Fibroblast of villous mesenchyme (primary cell): ENCODE measurements at places on chromosomes 2 and 18. TPM values are rescaled to one million over a fixed set of nuclear protein-coding genes. Genes with fewer than 3 reads are reported as not detected.
A peak's percentile ranks its signal among the peaks of the same experiment; 100 is the strongest.

The DGKD gene
- total RNA-seq = 10.0 and 16.0 TPM in 2 replicates

The CD207 gene
- total RNA-seq = not detected in 2 replicates

The PCBP1 gene
- total RNA-seq = 32.9 and 45.3 TPM in 2 replicates

The CD28 gene
- total RNA-seq = not detected in 2 replicates

The DNMT3A gene
- 11.7 and 14.2 TPM in 2 replicates for total RNA-seq

The DSC1 gene
- not detected in 2 replicates for total RNA-seq

The UGT1A10 gene
- total RNA-seq = not detected in 2 replicates

The BOK gene
- total RNA-seq = 42.2 and 54.0 TPM in 2 replicates

The IL1A gene
- 0.32 and 0.43 TPM in 2 replicates for total RNA-seq

The NT5DC4 gene
- total RNA-seq = not detected in 2 replicates

The TGIF1 gene
- total RNA-seq = 114 and 136 TPM in 2 replicates

The ASXL3 gene
- total RNA-seq = under 0.01 and 0.64 TPM in 2 replicates

The DPP10 gene
- total RNA-seq = under 0.01 and 0.32 TPM in 2 replicates

GRCh38 chr2:240024766-240025165, 376 bp downstream of the NDUFA10 start:
- DNase-seq = peak; percentile 7

DNA sequence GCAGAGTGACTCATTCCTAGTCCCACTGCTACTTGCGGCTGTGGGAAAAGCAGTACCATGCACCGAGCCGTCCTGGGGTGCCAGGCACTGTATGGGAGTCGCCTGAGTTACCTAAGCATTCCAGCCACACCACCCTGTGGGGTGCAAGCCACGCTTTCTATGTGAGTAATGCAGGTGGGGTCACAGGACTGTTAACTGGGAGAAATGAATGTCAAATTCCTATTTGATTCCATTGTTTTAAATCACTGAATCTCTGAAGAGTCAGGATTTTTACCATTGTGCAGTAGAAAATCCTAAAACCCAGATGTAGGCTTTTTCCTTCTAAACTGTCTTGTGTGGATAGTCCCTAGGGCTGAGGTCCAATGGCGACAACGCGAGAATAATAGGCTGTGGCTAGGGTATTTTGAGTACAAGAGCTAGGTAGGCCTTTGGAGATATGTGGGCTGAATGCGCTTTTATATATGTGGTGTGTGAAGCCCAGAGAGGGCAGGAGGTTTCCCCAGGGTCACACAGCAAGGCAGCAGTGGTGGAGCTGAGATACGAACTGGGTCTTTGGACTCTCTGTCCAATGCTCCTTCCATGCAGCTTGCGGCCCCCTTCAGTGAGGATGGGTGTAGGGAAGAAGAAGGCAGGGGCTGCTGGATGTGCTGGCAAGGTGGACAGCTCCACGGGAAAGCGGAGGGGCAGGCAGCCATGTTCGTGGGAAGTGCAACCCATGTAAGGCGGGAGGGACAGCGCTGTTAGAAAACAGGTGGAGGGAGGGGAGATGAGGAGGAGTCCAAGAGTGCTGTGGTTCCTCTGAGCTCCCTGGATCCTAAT, 83.2 kb downstream of the DDX1 start:
- DNase-seq = no peak

- DNase-seq = no peak
These were observed 290.8 kb upstream of the CXCR4 start for GRCh38 chr2:136408795-136409194.

GRCh38 chr2:71781695-71782228, 328.4 kb downstream of the DYSF start:
- no peak for DNase-seq

DNA sequence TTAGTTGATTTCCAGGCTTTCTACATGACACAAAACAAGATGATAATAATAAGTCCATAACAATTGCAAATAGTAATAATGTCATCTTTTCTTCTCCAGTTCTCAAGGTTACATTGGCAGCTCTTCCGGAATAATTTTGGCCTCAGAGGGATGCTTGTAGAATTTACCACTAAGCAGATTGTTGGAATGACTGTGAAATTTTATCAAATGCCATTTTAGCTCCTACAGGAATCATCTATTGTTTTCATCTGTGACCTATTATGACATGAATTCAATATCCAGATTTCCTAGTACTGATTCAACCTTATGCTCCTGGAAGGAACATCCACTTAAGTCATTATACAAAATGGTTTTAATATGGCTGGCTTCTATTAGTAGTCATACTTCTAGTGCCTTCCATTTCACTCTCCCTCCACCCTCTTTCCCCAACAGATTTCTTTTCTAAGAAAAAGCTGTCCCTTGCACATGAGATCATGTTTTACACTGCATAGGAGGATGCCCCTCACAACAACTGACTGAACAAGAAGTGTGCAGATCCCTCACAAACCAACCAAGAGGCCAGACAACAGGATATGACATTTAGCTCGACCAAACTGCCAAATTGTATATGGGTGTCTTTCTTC, 200.0 kb downstream of the DNER start:
- DNase-seq = no peak

- DNase-seq = no peak
These were observed 73.2 kb downstream of the ASB1 start for GRCh38 chr2:238499731-238500580.

DNA sequence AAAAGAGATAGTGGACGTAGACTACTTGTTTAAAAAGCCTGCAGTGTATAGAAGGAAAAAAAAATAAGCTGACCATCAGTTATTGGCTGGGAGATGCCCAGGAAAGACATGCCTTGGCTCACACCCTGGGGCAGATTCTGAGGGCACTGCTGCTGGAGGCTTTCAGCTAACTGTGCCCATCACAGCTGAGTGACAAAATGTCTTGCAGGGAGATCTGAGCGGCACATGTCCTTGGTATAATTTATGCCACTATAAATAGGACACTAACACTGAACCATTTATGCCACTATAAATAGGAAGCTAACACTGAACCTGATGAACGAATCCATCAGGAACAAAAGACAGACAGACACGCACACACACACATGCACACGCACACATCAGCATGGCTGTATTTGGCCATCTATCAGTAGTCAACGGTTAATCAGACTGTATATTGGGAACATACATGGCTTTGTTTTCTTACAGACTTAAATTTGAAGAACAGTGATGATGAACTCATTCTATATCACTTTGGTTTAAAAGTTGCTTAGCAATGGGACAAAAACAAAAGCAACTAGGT, 68.2 kb upstream of the NOSTRIN start:
- no peak for DNase-seq

DNA sequence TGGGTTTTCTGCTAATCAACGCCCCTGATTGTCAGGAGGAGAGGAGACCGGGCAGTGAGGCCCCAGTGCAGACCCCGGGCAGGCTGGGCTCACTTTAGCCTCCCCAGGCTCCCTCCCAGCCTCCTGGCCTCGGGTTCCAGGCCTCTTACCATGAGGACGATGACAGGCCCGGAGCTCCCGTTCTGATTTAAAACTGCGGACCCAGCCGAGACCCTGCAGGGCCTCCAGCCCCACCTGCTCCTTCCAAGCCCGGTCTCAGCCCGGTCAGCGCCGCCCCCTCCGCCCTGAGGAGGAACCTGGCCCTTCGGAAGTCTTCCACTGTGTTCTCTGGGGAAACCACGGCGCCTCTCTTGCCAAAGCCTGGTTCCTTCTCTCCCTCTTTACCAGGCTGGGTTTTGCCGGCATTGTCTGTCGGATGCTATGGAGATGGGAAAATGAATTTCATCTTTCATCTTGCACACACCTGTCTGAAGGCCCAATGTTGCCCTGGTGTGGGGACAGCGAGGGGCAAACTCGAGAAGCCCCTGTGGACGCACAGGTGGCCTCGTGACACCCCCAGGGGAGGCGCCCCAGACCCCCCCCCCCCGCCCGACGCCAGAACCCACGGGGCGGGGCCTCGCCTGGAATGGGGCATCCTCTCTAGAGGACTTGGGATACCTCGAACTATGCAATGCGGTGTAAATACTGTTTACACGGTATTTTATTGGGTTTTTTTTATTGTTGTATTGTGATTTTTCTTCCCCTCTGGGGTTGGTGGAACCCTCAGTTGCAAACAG, 37.7 kb upstream of the CTDP1 start:
- no peak for DNase-seq

DNA sequence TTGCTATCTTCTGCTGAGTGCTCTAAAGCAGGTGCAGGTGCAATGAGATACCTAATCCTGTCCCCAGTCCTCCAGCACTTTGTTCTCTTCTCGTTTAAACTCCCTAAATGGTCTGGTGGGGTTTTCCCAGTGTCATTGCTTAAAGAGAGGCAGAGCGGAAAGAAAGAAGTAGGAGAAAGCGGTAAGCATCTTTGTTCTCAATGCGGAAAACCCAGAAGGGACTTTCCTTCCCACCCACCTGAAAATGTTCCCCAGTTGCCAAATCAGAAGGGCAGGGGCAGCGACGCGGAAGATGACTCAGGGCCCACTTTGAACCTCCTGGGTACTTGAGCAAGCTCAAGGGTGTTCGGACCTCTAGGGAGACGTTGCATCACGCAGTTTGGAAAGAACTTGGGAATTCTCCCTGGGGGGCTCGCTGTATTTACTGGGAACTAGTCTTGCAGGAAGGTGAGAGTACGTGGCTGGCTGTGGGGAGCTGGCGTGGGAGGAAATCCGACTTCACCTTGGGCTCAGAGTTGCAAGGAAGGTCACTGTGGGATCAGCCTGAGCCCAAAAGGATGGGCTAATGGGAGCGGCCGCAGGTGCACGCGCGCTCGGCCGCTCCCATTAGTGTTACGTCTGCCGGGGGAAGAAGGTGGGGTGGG, 589 bp upstream of the SGPP2 start:
- DNase-seq = no peak

DNA sequence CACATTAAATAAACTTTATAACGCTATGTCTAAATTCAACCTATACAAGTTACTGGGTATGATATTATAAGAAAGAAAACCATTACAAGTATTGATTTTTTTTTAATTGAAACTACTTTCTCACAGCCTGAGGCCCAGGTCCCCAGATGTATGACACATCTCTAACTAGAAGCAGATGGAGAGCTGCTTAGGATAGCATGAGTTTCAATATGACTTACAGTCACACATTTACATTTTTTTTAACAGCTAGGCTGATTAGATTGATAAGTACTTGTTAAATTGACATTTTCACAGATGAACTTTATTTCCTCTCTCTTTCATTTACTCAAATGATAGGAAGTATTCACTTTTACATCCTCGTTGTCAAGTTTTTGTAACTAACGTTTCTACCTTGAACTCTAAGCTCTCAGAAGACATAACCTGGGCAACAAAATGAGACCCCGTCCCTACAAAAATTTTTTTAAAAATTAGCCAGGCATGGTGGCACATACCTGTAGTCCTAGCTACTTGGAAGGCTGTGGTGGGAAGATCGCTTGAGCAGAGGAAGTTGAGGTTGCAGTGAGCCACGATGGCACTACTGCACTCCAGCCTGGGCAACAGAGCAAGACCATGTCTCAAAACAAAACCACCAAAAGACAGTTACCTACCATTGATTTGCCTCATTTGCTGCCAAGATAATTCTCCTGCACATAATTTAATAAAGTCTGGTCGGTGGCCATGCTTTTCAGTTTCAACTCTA, 52.4 kb downstream of the STK39 start:
- DNase-seq = no peak

GRCh38 chr2:160918906-160919503, 241.2 kb upstream of the TANK start:
- peak; percentile 61 for DNase-seq

DNA sequence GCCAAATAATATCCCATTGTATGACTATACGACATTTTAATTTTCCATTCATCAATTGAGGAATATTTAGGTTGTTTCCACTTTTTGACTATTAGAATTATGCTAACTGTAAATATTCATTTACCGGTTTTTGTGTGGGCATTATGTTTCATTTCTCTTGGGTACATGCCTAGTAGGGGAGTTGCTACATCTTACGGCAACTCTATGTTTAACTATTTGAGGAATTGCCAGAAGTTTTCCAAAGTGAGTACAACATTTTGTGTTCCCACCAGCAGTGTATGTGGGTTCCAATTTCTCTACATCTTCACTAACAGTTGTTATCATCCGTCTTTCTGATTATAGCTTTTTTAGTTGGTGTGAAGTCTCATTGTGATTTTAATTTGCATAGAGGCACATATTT, 1.6 kb upstream of the KDSR start:
- DNase-seq = no peak

DNA sequence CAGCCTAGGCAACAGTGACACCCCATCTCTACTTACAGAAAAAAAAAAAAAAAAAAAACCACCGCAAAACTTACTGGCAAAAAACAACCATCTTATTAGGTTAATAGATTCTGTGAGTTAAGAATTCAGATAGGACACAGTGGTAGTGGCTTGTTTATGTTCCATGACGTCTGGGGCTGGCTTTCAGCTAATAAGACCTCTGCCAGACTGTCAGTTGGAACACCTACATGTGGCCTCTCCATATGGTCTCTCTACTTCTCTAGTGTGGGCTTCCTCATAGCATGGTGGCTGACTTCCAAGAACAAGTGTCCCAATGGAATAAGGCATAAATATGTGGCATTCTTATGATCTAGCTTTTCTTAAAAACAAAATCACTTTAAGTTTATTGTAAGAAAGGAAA, 94.0 kb upstream of the OTX1 start:
- no peak for DNase-seq

- peak; percentile 42 for DNase-seq
These were observed 34.1 kb downstream of the ODC1 start for GRCh38 chr2:10413991-10414451.

DNA sequence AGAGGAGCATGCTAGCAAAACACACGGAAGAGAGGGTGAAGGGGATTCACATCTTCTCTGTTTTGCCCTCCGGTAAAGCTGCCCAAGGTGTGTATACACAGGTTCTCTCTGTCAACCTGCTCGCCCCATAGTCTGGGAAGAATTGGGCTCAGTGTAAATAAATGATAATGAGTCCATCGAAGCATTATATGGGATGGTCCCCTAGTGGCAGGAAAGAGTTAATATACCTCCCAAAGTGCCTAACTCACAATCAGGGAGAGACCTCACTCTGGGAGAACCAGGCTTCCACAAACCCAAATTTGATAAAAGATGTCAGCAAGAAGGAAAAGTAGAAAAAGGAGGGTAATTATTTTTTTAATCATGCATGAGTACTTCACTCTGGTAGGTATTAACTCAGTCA, 262.2 kb upstream of the ZNF521 start:
- no peak for DNase-seq

GRCh38 chr2:183172220-183172887, 48.1 kb downstream of the NUP35 start:
- no peak for DNase-seq

DNA sequence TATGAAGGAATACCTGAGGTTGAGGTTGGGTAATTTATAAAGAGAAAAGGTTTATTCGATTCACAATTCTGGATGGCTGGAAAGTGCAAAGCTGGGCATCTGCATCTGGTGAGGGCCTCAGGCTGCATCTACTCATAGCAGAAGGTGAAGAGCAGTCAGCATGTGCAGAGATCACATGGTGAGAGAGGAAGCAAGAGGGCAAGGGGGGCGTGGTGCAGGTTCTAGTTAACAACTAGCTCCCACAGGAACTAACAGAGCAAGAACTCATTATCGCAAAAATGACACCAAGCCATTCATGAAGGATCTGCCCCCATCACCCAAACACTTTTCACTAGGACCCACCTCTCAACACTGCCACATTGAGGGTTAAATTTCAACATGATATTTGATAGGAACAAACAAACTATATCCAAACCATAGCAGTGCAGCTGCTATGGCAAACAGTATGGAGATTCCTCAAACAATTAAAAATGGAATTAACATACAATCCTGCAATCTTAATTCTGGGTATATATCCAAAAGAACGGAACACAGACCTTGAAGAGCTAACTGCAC, 72.8 kb upstream of the LDLRAD4 start:
- DNase-seq = no peak

GRCh38 chr2:33071591-33071990, 124.8 kb downstream of the LTBP1 start:
- DNase-seq = peak; percentile 59
